ENCODE measurements at places on chromosomes 4 and X.

- no peak for DNase-seq
Observed at GRCh38 chr4:15235135-15235534, 192.7 kb upstream of the C1QTNF7 start.

DNA sequence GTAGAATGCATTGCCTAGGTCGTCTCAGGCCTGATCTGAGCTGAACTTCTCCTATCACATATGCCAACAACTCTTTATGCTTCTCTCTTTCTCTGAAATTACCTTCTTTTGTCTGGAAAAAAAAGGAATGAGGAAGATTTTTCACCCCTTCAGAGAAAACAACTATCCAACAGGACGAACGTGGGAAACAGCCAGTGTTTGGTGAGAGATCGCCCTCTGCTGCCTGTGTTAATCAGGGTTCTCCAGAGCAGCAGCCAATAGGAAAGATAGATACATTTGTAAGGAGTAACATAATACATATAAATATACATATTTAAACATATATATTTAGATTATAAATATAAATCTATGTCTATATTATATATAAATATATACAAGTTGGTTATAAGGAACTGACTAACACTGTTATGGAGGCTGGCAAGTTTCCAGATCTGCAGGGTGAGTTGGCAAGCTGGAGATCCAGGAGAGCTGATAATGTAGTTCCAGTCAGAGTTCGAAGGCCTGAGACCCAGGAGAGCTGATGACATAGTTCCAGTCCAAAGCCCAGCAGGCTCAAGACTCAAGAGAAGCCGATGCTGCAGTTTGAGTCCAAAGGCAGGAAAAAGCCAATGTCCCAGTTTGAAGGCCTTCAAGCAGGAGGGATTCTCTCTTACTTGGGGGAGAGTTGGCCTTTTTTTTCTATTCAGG is 13.3 kb downstream of the CETN2 start:
- DNase-seq, result peak; percentile 12

GRCh38 chrX:16472345-16472744 is 177.6 kb upstream of the S100G start:
- DNase-seq, result no peak

DNA sequence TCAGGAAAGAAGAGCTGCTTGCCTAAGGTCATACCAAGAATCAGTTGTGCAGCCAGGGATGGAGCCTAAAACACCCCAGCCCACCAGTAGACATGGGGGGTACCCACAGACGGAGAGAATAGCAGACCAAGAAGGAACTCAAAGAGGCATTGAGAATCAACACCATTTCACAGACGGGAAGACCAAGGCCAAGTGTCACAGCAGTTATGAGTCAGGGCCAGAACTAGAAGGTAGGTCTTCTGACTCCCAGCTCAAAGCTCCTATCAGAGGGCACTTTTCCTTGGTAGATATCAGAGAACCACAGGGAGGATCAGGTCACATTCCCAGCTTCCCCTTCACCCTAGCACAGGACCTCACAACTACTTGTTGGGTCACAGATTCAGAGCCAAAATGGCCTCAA is 14.5 kb downstream of the OTUD5 start:
- DNase-seq, result no peak

DNA sequence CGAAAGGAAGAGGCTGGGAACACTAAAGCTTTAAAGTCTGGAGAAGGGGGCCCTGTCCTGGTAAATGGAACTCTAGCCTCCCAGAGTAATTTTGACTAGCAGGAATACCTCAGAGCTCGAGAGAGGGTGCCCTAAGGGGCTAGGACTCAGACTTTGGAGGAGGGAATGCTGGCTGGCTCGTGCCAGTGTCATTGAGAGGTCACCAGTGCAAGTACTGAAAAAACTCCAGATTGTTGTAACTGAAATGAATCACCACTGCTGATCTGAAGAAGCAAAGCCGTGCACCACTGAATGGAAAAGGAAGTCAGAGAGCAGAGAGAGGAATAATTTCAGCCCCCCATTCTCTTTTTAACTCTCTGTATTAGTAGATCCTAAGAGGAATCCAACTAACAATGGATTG is 690.2 kb downstream of the FAT4 start:
- peak; percentile 2 for DNase-seq

DNA sequence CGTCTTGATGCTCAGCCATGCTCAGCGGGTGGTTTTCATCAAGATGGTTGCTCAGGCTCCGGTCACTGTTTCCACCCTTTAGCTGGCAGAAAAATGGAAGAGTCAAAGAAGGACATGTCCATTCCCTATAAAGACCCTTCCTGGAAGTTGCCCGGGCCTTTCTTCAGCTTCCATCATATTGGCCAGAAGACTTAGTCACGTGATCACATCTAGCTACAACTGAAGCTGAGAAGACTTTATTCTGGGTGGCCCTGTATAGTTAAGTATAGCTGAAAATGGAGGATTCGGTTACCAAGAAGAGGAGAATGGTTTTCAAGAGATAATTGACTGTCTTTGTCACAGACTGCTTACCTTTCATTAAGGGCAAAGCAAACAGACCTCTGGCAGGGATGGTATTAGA is 296.7 kb upstream of the CASK start:
- DNase-seq, result no peak

DNA sequence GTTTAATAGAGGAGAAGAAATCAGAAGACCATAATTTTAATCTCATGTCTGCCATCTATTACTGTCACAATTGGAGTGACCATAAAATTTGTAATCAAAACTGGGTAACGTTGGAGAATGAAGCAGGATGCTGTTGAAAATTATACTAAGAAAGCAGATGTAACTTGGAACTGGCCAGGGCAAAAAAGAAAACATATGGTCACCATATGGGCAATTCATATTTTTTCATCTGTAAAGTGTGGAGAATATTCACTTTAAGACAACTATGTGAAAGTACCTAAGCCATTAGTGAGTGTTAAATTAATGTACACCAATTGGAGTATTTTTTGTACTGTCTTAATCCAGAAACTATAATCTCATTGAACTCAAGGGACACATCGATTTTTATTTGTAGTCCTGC is 1008.0 kb downstream of the GLUD2 start:
- no peak for DNase-seq

DNA sequence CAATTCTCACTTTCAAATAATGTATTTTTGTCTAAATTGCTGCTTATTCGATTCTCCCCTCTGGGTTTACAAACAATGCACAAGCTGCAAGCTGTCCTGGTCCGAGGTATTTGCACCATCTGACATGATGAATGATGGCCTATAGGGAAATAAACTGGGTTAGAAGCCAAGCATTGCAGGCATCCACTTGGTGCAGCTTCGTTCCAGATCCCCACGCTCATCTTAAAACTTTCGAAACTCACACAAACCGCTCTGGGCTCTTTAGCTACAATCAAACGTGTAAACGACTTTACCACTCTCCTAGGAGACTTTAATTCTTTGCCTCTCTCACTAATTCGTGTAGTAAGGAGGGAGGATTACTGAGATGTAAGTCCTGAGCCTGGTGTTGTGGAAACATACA is 19.0 kb downstream of the PHKA2 start:
- no peak for DNase-seq

DNA sequence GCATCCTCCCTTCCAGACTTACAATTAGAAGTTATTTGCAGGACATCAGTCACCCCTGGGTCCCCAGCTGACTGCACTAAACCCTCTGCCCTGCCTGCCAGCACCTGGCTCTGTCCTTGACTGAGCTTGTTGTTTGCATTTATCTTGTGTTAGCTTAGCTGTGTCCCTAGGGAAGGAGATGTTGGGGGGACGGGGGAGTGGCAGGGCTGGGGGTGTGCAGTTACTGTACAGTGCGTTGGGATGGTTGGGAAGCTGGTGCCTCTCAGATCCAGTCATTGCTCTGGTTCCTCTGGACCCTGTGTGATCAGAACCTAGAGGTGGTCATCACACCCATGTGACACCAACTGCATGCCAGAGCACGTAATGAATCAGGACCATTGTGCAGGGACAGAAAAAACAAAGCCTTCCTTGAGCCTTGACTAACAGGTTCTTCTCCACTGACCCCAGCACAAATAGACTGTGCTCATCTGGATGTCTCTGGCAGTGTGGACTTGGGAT is 32.7 kb upstream of the PROM1 start:
- DNase-seq, result no peak
